ENCODE measurements at places on chromosomes 2 and 18. TPM values are rescaled to one million over a fixed set of nuclear protein-coding genes. Genes with fewer than 3 reads are reported as not detected.

Gene MAB21L4
- not detected for total RNA-seq

Gene CDH7
- not detected for total RNA-seq

Gene ANKRD29
- total RNA-seq: 10.3 TPM

- DNase-seq: no peak
Observed at GRCh38 chr2:60407398-60407797, 146.1 kb downstream of the BCL11A start.

- no peak for DNase-seq
Observed at GRCh38 chr18:12867441-12868123, 16.5 kb downstream of the PTPN2 start.

- DNase-seq: no peak
Observed at GRCh38 chr2:239715606-239716005, 309.5 kb downstream of the NDUFA10 start.

All from MG63 (cell line).